Fibroblast of mammary gland (primary cell): ENCODE measurements at places on chromosomes 5 and 9.

DNA sequence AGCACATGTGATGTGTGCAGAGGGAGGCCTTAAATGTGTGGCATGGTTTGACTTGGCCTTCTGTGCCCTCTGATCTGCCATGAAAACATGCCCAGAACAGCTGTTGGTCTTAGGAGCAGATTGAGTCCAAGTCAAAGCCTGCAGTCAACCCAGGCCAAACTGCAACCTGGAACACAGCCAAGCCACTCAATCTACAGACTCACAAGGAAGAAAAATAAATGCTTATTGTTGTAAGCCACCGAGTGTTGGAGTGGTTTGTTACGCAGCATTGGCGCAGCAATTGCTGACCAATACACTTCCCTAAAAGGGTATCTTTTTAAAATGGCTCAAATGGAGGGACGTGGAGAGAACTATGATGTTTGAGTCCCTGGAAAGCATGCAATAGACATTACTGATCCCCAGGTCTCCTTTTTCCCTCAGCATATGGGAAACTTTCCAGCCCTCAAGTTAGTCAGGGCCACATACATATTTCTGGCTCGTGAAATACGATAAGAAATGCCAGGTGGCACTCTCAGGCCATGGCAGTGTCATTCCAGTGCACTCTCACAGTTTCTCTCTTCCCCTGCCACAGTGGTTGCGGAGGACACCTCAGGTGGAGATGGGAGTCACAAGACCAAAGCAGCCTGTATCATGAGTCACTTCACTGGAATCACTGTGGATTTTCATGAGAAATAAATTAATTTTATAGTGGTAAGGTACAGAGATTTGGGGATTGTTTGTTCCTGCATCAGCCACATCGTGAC, 168.0 kb upstream of the ZNF618 start:
- no peak for DNase-seq

GRCh38 chr5:74581988-74582365, 58.6 kb downstream of the ENC1 start:
- DNase-seq = no peak

DNA sequence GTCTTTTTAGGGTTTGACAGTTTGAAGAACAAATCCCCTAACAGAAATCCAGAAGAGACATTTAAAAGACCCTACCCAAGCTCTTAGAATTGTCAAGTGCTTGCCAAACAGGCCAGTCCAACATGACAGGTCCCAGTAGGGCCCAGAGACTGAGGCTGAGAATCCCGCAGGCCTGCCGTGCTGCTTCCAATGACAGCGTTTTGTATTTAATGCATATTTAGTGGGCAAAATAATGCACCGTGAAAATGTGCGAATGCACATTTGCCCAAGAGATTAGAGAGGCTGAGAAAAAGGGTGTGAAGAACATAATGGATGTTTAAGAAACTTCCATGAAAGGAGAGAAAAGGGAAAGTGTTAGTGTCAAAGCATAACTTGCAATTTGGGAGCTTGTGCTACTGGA, 57.6 kb downstream of the CD180 start:
- DNase-seq = no peak

- DNase-seq = peak; percentile 69
These were observed at the start of gene STXBP1 for GRCh38 chr9:127611899-127612790. TSS of gene STXBP1 (plus strand) at chr9:127612277. CDS start at chr9:127612404, 127 bp downstream.

DNA sequence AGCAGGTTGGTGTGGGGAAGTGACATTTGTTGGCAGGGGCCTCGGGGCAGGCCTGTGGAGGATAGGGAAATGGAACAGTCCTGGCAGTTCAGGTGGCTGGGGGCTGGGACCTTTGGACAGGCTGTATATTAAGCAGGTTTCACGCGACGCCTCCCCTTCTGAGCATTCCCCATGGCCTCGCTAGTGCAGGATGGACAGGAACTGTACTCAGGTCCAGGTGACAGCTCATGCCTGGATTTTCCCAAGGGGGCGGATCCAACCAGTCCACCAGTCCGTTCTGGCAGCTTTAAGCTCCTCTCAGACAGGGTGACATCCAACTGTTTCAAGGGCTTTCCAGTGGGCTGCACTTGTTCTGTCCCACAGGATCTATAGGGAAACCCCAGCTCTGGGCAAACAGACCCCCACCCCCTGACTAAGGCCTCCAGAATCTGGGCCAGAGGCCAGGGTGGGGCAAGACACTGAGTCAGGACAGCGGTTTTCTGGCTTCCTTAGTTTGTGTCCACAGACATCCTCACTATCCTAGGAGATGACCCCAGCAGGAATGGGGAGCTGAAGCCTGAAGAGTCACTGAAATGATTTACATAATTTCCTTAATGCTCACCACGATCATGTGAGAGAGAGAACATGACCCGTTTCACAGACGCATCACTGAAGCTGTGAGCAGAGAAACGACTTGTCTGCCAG, 20.9 kb downstream of the CSF2 start:
- peak; percentile 97 for DNase-seq

DNA sequence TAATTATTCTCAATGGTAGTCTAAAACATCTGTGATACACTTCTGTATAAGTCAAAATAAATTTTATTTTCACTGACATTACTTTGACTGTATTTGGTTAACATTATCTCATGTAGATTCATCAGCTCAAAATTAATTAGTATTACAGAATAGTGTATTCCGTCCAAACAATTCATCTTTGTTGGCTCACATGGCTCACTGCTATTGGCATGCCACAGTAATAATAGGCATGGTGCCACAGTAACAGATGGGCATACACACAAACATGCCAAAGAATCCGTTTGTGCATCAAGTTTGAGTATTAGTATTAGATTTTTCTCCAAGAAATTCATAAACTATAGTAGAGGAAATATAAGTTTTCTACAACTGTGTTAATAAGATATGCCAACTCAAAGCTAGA, 14.2 kb downstream of the AP3B1 start:
- no peak for DNase-seq

DNA sequence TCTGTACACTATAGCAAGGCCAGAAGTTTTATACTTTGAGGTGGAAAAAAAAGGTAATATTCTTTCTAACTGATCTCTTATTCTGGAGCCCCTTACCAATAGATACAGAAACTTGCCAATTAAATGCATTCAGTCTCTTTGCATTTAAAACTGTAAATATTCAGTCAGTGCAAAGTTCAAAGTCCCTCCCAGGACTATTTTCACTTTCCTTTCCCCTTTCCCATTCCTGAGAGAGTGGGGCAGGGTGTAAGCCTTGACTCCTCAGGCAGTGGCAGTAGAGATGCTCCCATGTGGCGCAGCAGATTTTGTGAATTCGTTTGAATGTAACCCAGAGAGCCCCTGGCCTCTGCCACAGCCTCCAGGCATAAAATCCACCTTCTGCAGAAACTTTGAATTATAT, 29.9 kb downstream of the CETN3 start:
- no peak for DNase-seq

DNA sequence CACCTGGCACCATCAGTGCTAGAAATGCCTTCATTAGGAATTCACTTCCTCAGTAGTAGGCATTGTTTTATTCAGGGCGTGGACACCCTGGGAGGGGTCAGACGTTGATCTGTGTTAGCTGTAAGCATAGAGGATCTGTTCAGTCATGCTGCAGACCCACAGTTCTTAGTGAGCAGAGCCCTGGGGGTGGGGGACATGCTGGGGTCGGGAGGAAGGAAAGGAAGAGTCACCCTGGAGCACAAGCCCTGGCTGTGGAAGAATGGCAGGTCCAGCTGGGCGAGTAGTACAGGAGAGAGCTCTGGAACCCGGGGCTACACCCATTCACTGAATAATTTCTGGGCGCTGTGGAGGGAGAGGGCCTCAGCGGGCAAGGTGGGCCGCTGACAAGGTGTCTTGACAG, 172.5 kb downstream of the FSTL4 start:
- DNase-seq = no peak

DNA sequence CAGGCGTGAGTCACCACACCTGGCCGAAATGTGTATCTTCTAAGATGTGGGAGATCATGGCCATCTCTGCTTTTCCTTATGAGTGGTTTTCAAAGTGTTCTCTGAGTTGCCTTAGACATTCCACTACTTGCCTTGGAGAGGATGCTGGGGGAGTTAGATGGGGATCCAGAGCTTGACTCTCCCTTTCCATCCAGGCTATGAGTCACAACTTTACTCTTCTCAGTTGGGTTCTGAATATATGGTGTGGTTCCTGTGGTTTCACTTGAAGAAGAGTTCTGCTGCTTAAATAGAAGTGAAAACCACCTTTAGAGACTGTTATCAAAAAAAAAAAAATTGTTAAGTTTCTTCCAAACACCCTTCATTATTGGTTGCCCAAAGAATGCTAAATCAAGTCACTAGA, 217.6 kb downstream of the ZNF608 start:
- DNase-seq = peak; percentile 34

DNA sequence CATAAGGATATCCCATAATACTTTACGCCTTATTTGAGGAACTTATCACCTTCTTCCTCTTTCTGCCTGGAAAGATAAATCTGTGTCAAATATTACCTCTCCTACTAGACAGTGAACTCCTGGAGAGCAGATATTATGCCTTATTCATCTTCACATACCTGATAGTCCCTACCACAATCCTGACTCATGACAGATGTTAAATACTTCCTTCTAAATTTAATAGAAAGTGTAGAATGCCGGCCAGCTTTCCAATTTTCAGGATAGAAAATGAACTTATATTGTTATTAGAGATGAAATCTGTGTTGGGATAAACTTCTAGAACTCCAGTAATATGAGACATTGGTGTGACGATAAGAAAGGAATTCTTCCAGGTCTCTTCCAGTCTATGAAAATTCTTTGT, 89.0 kb downstream of the GCNT4 start:
- DNase-seq = no peak

GRCh38 chr5:6086871-6087270, 291.5 kb downstream of the MED10 start:
- DNase-seq = no peak

GRCh38 chr5:54037205-54037604, 273.2 kb downstream of the ARL15 start:
- no peak for DNase-seq

- DNase-seq = no peak
These were observed 138.7 kb downstream of the AUH start for GRCh38 chr9:91223000-91223399.

DNA sequence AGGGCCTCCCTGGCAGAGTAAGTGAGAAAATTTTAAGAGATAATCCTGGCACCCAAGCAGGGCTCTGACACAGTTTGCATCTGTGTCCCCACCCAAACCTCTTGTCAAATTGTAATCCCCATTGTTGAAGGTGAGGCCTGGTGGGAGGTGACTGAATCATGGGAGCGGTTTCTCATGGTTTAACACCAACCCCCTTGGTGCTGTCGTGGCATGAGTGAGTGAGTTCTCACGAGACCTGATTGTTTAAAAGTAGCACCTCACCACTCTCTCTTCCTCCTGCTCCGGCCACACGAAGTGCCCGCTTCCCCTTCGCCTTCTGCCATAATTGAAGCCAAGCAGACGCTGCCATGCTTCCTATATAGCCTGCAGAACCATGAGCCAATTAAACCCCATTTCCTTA, 80.1 kb downstream of the FBXW11 start:
- no peak for DNase-seq

DNA sequence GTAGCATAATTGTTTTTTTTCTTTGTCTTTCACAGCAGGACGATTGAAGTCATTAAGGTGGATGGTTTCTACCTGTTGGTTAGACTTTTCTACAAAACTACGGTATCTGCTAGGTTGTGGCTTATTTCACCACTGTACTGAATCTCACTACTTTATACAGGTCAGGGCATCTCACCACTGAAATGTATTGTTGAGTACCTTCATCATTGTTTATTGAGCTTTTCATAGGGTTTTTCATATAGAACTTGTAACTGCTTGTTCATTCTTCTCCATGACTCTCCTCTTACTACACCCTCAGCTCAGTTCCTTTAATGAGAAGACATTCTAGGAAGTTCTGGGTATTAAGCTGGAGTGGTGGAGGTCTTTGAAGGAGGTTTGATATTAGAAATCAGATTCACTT, 75.1 kb downstream of the PAM start:
- DNase-seq = no peak

- peak; percentile 15 for DNase-seq
These were observed 83.7 kb downstream of the SERINC5 start for GRCh38 chr5:80172067-80172695.

DNA sequence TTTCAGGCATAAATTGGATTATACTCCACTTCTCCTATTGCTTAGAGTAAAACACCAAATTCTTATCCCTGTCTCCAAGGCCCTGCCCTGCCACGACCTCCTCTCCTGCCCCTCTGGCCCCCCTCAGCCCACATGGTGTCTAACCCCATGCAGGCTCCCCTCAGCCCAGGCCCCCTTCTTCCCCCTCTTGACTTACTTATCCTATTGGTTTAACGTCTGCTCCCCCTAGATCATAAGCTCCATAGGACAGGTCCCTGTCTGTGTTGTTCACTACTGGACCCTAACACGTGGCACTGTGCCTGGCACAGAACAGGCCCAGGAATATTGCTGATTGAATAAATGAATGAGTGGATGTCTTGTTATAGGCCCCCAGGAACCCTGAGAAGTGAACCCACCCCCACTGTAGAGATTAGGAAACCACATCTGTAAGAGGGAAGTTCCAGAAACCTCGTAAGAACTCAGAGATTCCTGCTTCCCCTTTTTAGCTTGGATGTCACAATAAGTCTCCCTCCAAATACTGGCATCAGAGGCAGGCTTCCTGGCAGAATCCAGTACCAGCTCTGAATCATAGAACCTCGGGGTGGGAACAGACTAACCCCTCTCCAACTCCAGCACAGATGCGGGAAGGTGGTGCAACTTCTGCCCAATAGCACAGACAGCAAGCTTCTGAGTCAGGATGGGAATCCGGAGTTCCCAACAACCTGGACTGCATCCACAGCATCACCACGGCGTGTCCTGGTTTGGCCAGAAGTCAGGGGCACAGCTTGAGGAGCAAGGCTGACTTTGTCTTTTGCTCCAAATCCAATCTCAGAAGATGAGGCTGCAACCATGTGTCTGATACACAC, 31.5 kb downstream of the HRH2 start:
- DNase-seq = peak; percentile 28

GRCh38 chr9:90097237-90097636, 492.4 kb downstream of the GADD45G start:
- DNase-seq = no peak

DNA sequence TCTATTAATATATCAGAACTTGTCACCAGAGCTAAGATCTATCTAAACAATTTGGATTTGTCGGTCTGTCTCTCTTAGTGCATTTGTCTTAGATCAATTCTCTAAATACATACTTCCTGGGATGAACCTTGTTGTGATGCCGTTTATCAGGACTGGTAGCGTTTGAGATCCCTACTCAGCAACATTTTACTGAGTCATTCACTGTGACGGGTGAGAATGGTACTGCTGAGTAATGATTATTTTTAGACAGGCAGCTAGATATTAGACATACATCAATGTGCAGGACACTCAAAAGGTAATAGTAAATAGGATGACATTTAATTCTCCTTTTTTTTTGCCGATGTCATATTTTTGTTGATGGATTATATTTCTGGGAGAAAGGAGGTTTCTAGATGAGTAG, 209.0 kb downstream of the CSNK1G3 start:
- DNase-seq = peak; percentile 16

GRCh38 chr5:68347536-68347935, 132.0 kb downstream of the PIK3R1 start:
- DNase-seq = no peak

DNA sequence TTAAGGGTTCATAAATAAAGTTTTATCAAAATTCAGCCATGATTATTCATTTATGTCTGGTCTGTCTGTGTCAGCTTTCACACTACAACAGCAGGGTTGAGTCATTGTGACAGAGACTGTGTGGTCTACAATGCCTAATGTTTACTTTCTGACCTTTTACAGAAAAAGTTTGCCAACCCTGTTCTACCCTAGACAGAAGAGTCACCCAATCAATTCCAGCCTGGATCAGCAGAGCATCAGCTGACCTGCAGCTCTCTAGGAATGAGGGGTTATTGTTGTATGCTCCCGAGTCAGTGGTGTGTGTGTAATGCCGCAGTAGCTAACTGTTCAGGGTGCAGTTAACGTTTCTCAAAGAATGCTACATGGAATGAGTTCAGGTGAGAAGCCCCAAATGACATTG, 87.3 kb downstream of the HRH2 start:
- DNase-seq = no peak
